HepG2 (cell line): ENCODE measurements at places on chromosomes 5 and 9. TPM values are rescaled to one million over a fixed set of nuclear protein-coding genes. Genes with fewer than 3 reads are reported as not detected.

GRCh38 chr9:117043159-117043558 lies 356.1 kb downstream of the TRIM32 start:
- no peak overlapping the region for H3K4me3 ChIP-seq
- no peaks in the 10 kb centered on the region for H3K36me3 ChIP-seq
- no peaks in the 10 kb centered on the region for H3K4me1 ChIP-seq
- no peak for DNase-seq
- H3K27me3 ChIP-seq: no peaks in the 10 kb centered on the region

GRCh38 chr5:145683431-145683830 lies 151.7 kb downstream of the PRELID2 start:
- peaks cover 19% of the 10 kb centered on the region for H3K4me1 ChIP-seq
- H3K36me3 ChIP-seq: no peaks in the 10 kb centered on the region
- H3K27me3 ChIP-seq: no peaks in the 10 kb centered on the region
- H3K4me3 ChIP-seq: no peak overlapping the region
- DNase-seq: no peak

ZDHHC11B gene
- total RNA-seq: 0.11 TPM in 1 of 2 replicates, not detected in the other

DNA sequence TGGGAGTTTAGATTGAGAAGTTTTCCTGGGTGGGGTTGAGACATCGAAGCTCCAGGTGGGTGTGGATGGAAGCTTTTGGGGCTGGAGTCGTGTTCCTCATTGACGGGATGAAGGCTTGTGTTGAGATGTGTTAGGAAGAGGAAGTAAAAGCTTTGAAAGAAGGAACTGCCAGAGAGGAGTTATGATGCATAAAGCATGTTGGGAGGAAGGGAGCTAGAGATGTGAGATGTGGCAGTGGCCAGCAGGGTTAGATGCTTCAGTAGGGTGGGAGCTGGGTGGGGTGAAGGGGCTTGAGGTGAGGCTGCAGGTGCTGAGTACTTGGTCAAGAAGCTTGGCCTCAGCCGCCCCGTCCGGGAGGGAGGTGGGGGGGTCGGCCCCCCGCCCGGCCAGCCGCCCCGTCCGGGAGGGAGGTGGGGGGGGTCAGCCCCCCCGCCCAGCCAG lies 56.7 kb downstream of the HSPA4 start:
- DNase-seq: no peak
- H3K27ac ChIP-seq: no peak overlapping the region
- peaks cover 12% of the 10 kb centered on the region; the same call in 1 of the 3 replicates for H3K27me3 ChIP-seq
- H3K36me3 ChIP-seq: peaks cover 21% of the 10 kb centered on the region; the same call in 2 of the 3 replicates
- H3K4me3 ChIP-seq: no peak overlapping the region
- peaks cover 18% of the 10 kb centered on the region for H3K4me1 ChIP-seq

SLC6A18 gene
- not detected in 2 replicates for total RNA-seq

- H3K4me1 ChIP-seq: no peaks in the 10 kb centered on the region
- no peak overlapping the region for H3K4me3 ChIP-seq
- no peaks in the 10 kb centered on the region for H3K36me3 ChIP-seq
- peak; percentile 24 for DNase-seq
- H3K27me3 ChIP-seq: no peaks in the 10 kb centered on the region; the same call in 2 of the 3 replicates
- no peak overlapping the region for H3K27ac ChIP-seq
These were observed 244.2 kb downstream of the EBF1 start for GRCh38 chr5:158855510-158855909.

- H3K36me3 ChIP-seq: no peaks in the 10 kb centered on the region
- DNase-seq: no peak
- H3K27me3 ChIP-seq: no peaks in the 10 kb centered on the region
- no peaks in the 10 kb centered on the region for H3K4me1 ChIP-seq
- no peak overlapping the region for H3K4me3 ChIP-seq
- H3K27ac ChIP-seq: no peak overlapping the region
These were observed 493.6 kb upstream of the RIOK2 start for GRCh38 chr5:97676608-97677007.

DNA sequence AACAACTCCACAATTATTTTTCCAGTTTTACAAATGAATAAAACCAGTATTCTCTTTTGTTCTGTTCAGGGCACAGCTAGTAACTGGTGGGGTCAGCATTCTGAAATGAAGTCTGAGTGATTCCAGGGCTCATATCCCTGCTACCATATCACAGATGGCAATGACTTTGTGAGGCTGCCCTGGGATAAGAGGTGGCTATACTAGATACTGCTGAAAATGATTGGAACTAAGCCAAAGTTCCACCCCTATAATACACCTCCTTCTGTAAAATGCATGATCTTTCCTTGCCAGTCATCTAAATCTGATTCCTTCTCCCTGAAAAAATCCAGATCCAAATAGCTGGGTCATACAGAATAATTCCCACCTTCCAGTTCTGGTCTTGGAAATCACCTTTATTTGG lies 14.4 kb downstream of the SLC25A51 start:
- H3K27ac ChIP-seq: no peak overlapping the region
- no peaks in the 10 kb centered on the region for H3K27me3 ChIP-seq
- no peak for DNase-seq

GRCh38 chr9:30258094-30258493 lies 2126.3 kb upstream of the ACO1 start:
- no peak overlapping the region for H3K27ac ChIP-seq
- H3K4me3 ChIP-seq: no peak overlapping the region
- DNase-seq: no peak
- no peaks in the 10 kb centered on the region for H3K36me3 ChIP-seq
- no peaks in the 10 kb centered on the region for H3K4me1 ChIP-seq

GRCh38 chr5:168114444-168115017 lies 176.9 kb upstream of the WWC1 start:
- DNase-seq: peak; percentile 44
- H3K27ac ChIP-seq: no peak overlapping the region
- no peak overlapping the region for H3K4me3 ChIP-seq
- H3K36me3 ChIP-seq: no peaks in the 10 kb centered on the region
- no peaks in the 10 kb centered on the region; the same call in 2 of the 3 replicates for H3K27me3 ChIP-seq

ZNF454 gene
- total RNA-seq: not detected in 2 replicates

IFNA2 gene
- total RNA-seq: not detected in 2 replicates

- no peak overlapping the region for H3K4me3 ChIP-seq
- H3K27me3 ChIP-seq: no peaks in the 10 kb centered on the region
- no peaks in the 10 kb centered on the region for H3K36me3 ChIP-seq
- no peak overlapping the region for H3K27ac ChIP-seq
- no peak for DNase-seq
These were observed 1791.8 kb upstream of the WWC1 start for GRCh38 chr5:166499447-166500240.

- no peak overlapping the region for H3K4me3 ChIP-seq
- no peak for DNase-seq
- H3K4me1 ChIP-seq: peaks cover 15% of the 10 kb centered on the region
These were observed 4.1 kb upstream of the UBAC1 start for GRCh38 chr9:135965124-135965756.

GRCh38 chr5:12320331-12320730 lies 416.1 kb upstream of the CTNND2 start:
- no peak overlapping the region for H3K27ac ChIP-seq
- DNase-seq: no peak
- no peaks in the 10 kb centered on the region for H3K27me3 ChIP-seq
- H3K4me3 ChIP-seq: no peak overlapping the region
- H3K4me1 ChIP-seq: no peaks in the 10 kb centered on the region
- H3K36me3 ChIP-seq: no peaks in the 10 kb centered on the region

- DNase-seq: no peak
- H3K27me3 ChIP-seq: no peaks in the 10 kb centered on the region; the same call in 1 of the 2 replicates
- H3K4me3 ChIP-seq: no peak overlapping the region
- H3K4me1 ChIP-seq: no peaks in the 10 kb centered on the region
- H3K27ac ChIP-seq: no peak overlapping the region
These were observed 176.0 kb upstream of the ZNF608 start for GRCh38 chr5:124922255-124922975.

FAM151B gene
- total RNA-seq: 1.0 and 2.3 TPM in 2 replicates

FOXI1 gene
- total RNA-seq: not detected in 2 replicates

DNA sequence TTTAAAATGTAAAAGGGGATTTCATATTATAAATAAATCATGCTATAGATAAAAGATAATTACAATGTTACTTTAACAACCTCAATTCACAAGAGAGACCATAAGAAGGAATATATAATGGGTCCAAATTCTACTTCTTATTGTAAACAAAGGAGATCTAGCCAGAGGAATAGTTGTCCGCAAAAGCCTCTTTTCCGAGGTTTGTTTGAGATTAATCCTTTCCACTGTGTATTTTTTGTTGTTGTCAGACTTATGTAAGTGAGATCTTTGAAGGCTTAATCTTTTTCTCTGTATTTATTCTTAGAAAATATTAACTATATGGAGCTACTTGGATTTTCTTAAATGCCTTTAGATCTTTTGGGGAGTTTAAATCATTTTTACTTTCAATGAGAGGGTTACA lies 1299.3 kb upstream of the WWC1 start:
- H3K27ac ChIP-seq: no peak overlapping the region
- no peak for DNase-seq
- H3K4me1 ChIP-seq: no peaks in the 10 kb centered on the region
- H3K36me3 ChIP-seq: no peaks in the 10 kb centered on the region
- no peak overlapping the region for H3K4me3 ChIP-seq

- no peak overlapping the region for H3K4me3 ChIP-seq
- no peak overlapping the region for H3K27ac ChIP-seq
- H3K36me3 ChIP-seq: no peaks in the 10 kb centered on the region
These were observed 356.7 kb downstream of the ARRDC3 start for GRCh38 chr5:91026466-91026865.

DNA sequence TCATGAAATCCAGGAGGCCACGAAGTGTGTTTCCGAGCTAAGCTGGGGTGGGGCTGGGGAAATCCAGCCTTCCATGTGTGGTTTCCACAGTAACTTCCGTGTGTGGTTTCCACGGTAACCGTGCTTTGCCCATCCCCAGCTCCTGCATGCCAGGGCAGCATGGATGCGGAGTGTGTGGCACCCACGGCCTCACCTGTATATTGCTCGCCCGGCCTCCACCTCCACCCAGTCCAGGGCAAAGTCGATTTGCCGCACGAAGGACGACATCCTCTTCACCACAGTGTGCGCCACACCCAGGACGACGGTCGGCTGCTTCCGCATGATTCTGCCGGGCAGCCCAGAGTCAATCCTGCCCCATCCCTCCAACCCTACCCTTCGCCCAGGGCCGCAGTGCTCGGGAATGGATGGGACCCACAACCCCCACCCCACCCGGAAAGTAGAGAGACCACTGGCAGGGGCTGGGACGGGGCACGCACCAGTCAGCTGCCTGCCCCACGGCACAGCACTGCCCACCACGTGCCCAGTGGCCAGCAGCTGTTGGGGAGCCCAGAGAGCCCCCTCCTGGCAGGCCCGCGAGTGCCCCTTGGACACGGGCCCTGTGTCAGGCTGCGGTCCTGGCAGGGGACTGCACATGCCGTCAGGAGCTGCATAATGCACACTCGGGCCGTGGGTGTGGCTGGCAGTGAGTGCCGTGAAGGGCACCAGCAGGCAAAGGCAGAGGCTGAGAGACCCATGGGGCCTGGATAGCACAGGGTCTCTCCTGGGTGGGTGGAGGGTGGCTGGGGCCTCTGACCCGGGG lies 39.0 kb upstream of the NSMF start:
- no peaks in the 10 kb centered on the region for H3K4me1 ChIP-seq
- peaks cover 4% of the 10 kb centered on the region; the same call in 1 of the 2 replicates for H3K27me3 ChIP-seq

ELOVL7 gene
- total RNA-seq: 5.1 and 7.3 TPM in 2 replicates

GRCh38 chr5:74313896-74314295 lies 326.6 kb downstream of the ENC1 start:
- no peaks in the 10 kb centered on the region for H3K27me3 ChIP-seq
- no peak for DNase-seq
- no peak overlapping the region for H3K27ac ChIP-seq
- H3K36me3 ChIP-seq: no peaks in the 10 kb centered on the region
- H3K4me1 ChIP-seq: no peaks in the 10 kb centered on the region

- DNase-seq: no peak
- H3K27ac ChIP-seq: no peak overlapping the region
- H3K4me1 ChIP-seq: no peaks in the 10 kb centered on the region
- no peaks in the 10 kb centered on the region for H3K27me3 ChIP-seq
- 0 out of 3 replicates have a peak, but pooled peaks cover 4% of the 10 kb centered on the region for H3K36me3 ChIP-seq
These were observed 128.0 kb downstream of the RFX3 start for GRCh38 chr9:3397766-3398165.
